ENCODE measurements at places on chromosomes 5 and 9. TPM values are rescaled to one million over a fixed set of nuclear protein-coding genes. Genes with fewer than 3 reads are reported as not detected.

GRCh38 chr9:73807952-73808351, 656.3 kb downstream of the ANXA1 start:
- no peak for DNase-seq
- no peaks in the 10 kb centered on the region for H3K27me3 ChIP-seq
- no peaks in the 10 kb centered on the region for H3K36me3 ChIP-seq

Gene GAPT
- total RNA-seq, result 0.44 TPM

- no peaks in the 10 kb centered on the region for H3K36me3 ChIP-seq
- peaks cover 4% of the 10 kb centered on the region for H3K27me3 ChIP-seq
- DNase-seq, result no peak
- H3K4me1 ChIP-seq, result no peaks in the 10 kb centered on the region
- H3K27ac ChIP-seq, result no peak overlapping the region
Observed at GRCh38 chr5:73816656-73817420, 190.8 kb downstream of the ARHGEF28 start.

DNA sequence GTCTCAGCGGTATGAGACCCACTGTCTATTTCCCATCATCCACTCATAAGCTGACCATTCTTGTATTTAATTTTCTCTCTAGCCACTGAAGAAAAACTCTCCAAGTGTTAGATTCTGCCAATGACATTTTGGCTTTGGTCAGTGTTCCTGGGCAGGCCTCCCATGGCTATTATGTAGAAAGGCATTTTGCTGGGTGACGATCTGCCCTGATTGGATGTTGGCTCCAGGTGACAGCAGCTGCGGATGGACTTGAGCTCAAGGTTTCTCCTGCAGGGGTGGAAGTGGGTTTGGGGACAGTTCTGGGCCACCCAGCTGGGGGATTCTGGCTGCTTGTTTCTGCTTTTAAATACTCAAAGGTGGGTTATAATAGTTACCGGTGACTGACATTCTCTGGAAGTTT, 31.6 kb downstream of the ACSL6 start:
- H3K36me3 ChIP-seq, result no peaks in the 10 kb centered on the region
- H3K27me3 ChIP-seq, result peaks cover 2% of the 10 kb centered on the region
- no peak overlapping the region for H3K27ac ChIP-seq
- H3K4me3 ChIP-seq, result no peak overlapping the region
- no peak for DNase-seq
- H3K4me1 ChIP-seq, result no peaks in the 10 kb centered on the region

Gene CMYA5
- total RNA-seq, result 213 TPM

DNA sequence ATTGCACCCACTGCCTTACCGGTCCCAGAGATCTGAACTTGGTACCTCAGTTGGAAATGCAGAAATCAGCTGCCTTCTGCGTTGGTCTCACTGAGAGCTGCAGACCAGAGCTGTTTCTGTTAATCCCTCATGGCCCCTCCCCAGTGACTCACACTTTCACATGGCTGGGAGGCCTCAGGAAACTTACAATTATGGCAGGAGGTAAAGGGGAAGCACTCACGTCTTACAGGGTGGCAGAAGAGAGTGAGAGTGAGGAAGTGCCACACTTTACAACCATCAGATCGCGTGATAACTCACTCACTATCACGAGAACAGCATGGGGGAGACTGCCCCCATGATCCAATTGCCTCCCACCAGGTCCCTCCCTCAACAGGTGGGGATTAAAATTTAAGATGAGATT, 648.5 kb downstream of the MTRR start:
- no peaks in the 10 kb centered on the region for H3K36me3 ChIP-seq
- no peak overlapping the region for H3K27ac ChIP-seq
- peaks cover 4% of the 10 kb centered on the region for H3K4me1 ChIP-seq
- H3K4me3 ChIP-seq, result no peak overlapping the region
- no peak for DNase-seq
- H3K27me3 ChIP-seq, result no peaks in the 10 kb centered on the region

- no peak overlapping the region for H3K4me3 ChIP-seq
- no peak overlapping the region for H3K27ac ChIP-seq
- peaks cover 22% of the 10 kb centered on the region for H3K36me3 ChIP-seq
- no peak for DNase-seq
- H3K4me1 ChIP-seq, result peaks cover 25% of the 10 kb centered on the region
- peaks cover 3% of the 10 kb centered on the region for H3K27me3 ChIP-seq
Observed at GRCh38 chr5:668283-668995, 24.7 kb downstream of the TPPP start.

GRCh38 chr5:88396000-88396535, 127.4 kb upstream of the TMEM161B start:
- H3K4me3 ChIP-seq, result no peak overlapping the region
- H3K36me3 ChIP-seq, result no peaks in the 10 kb centered on the region
- no peaks in the 10 kb centered on the region for H3K27me3 ChIP-seq
- no peak overlapping the region for H3K27ac ChIP-seq
- no peak for DNase-seq
- peaks cover 2% of the 10 kb centered on the region for H3K4me1 ChIP-seq

Gene FAM53C
- 25.8 TPM for total RNA-seq

- no peak overlapping the region for H3K27ac ChIP-seq
- no peaks in the 10 kb centered on the region for H3K36me3 ChIP-seq
- DNase-seq, result no peak
- H3K4me1 ChIP-seq, result no peaks in the 10 kb centered on the region
- no peak overlapping the region for H3K4me3 ChIP-seq
Observed at GRCh38 chr5:4518903-4519672, 621.0 kb upstream of the ADAMTS16 start.

GRCh38 chr5:98982880-98983279, 54.1 kb upstream of the CHD1 start:
- no peaks in the 10 kb centered on the region for H3K4me1 ChIP-seq
- no peaks in the 10 kb centered on the region for H3K36me3 ChIP-seq
- no peaks in the 10 kb centered on the region for H3K27me3 ChIP-seq
- H3K4me3 ChIP-seq, result no peak overlapping the region
- H3K27ac ChIP-seq, result no peak overlapping the region

- H3K27me3 ChIP-seq, result no peaks in the 10 kb centered on the region
- DNase-seq, result peak; percentile 1
- H3K4me1 ChIP-seq, result no peaks in the 10 kb centered on the region
- no peak overlapping the region for H3K27ac ChIP-seq
- H3K4me3 ChIP-seq, result no peak overlapping the region
Observed at GRCh38 chr5:75847561-75848021, 130.4 kb upstream of the POC5 start.

DNA sequence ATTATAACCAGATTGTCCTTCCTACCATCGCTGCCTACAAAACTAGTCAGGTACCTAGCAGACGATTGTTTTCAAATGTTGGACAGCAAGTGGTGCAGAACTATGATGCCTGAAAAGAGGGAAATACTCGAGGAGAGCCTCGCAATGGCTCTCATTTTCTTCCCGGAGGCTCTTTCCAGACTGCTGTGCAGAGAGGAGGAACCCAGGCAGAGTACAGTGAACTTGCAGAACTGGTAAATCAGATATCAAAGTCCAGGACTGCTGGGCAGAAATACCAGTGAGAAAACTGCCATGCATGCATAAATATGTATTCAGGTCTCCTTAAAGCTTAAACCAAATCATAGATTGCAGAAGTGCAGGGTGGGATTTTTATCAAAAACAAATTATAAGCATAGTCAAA, 26.4 kb upstream of the UGT3A1 start:
- no peaks in the 10 kb centered on the region for H3K36me3 ChIP-seq
- H3K4me3 ChIP-seq, result no peak overlapping the region
- no peaks in the 10 kb centered on the region for H3K27me3 ChIP-seq
- H3K27ac ChIP-seq, result no peak overlapping the region
- DNase-seq, result no peak

GRCh38 chr9:134704498-134704897, 62.9 kb downstream of the COL5A1 start:
- H3K27ac ChIP-seq, result peak overlapping the region; percentile 39
- DNase-seq, result peak; percentile 93
- H3K27me3 ChIP-seq, result no peaks in the 10 kb centered on the region
- peaks cover 87% of the 10 kb centered on the region for H3K36me3 ChIP-seq
- peaks cover 64% of the 10 kb centered on the region for H3K4me1 ChIP-seq

GRCh38 chr5:10283927-10284635, 23.6 kb downstream of the CMBL start:
- peaks cover 6% of the 10 kb centered on the region for H3K36me3 ChIP-seq
- peak; percentile 90 for DNase-seq
- peaks cover 22% of the 10 kb centered on the region for H3K4me1 ChIP-seq

DNA sequence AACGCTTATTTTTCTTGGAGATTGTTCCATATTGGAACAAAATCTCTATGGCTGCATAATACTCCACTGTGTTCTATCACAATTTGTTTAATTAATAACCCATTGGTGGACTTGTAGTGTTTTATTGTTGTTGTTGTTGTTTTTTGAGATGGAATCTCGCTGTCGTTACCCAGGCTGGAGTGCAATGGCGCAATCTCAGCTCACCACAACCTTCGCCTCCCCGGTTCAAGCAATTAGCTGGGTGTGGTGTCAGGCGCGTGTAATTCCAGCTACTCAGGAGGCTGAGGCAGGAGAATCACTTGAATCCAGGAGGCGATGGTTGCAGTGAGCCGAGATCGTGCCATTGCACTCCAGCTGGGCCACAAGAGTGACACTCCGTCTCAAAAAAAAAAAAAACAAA, 38.7 kb downstream of the SPRY4 start:
- no peaks in the 10 kb centered on the region for H3K36me3 ChIP-seq
- no peak overlapping the region for H3K27ac ChIP-seq
- peaks cover 29% of the 10 kb centered on the region for H3K4me1 ChIP-seq
- H3K27me3 ChIP-seq, result no peaks in the 10 kb centered on the region
- DNase-seq, result no peak
- no peak overlapping the region for H3K4me3 ChIP-seq

DNA sequence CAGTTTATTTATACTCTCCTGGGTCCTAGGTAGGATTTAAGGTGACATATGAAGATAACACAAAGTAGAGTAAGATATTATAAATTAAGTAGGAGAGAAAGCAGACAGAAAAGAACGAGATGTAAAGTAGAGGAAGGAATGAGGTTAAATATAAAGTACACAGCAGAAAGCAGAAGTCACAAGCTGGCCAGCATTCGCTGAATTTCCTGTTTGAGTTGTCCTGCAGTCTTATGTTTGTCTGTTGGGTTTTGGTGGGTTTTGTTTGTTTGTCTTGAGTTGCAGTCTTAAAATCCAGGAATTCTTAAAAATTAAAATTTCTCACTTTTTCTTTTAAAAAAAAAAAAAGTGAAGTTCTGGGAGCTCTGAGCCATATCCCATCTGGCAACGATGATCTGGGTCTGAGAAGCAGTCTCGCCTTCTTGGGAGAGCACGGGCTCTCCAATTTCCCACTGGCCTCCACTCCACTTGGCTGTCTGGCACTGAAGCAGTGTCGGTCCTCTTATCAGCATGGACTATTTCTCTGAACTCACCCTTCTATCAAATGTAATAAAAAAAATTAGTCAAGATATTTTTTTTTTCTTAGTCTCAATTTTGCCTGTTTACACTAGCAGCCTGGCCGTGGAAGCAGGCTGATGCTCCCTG, 2.0 kb downstream of the S100Z start:
- peak; percentile 46 for DNase-seq
- H3K27me3 ChIP-seq, result no peaks in the 10 kb centered on the region
- H3K36me3 ChIP-seq, result no peaks in the 10 kb centered on the region
- H3K4me3 ChIP-seq, result no peak overlapping the region

DNA sequence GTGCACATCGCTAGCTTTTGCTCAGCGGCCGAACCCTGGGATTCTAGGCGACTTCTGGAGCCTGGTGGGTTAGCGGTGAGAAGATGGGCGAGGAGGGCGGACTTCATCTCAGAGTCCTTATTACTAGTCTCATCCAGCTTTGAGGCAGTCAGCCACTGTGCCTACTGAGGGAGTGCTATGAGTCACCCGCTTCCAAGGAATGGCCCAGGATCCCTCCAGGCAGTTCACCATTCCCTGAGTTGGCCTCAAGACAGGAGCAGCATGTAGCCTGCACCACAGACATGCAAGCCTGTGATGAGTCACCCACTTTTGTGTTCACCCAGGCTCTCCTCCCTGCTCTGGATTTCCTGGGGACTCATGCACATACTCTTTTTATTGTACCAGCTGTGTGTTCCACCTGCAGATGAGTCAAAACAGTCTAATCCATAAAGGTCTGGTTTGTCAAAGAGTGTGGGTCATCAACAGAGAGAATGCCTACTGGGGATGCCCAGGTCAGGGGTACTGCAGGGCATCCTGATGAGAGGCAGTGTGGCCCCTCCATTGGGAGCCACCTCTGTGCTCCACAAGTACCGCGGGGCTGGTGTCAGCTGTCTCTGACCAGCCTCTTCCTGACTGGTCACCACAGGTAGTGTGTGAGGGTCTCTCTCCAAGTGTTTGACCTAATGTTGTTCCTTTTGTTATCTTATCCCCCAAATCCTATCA, 20.2 kb downstream of the SLC22A5 start:
- DNase-seq, result no peak
- H3K36me3 ChIP-seq, result peaks cover 37% of the 10 kb centered on the region
- H3K4me1 ChIP-seq, result peaks cover 27% of the 10 kb centered on the region
- no peaks in the 10 kb centered on the region for H3K27me3 ChIP-seq
- no peak overlapping the region for H3K4me3 ChIP-seq
- H3K27ac ChIP-seq, result peak overlapping the region; percentile 94

DNA sequence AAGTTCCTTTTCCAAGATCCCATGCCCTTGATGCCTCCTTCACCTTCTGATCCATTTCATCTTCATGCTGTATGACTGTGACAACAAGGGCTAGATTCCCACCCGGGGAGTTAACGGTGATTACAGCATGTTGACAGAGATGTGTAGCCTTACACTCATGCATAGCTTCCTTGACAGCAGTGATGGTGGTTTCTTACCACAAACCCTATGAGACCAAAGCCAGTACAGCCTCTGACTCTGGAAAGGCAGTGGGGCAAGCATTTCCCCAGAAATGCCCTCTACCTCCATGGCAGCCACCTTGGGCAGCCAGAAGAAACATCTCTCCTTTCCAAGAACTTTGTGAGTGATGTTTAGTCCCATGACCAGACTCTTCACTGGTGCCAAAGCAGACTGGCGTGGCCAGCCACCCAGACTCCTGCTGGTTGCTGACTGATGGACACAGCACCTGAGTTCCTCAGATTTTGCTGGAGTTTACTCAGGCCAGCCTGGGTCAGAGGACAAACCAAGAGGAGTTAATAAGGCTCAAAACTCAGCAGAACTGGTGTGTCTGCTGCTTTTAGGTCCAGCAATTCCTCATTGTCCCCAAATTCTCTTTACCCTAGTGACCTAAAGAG, 199.7 kb upstream of the SLC27A6 start:
- H3K4me1 ChIP-seq, result peaks cover 18% of the 10 kb centered on the region
- H3K4me3 ChIP-seq, result no peak overlapping the region
- no peak for DNase-seq

Gene SPINK4
- 0.31 TPM for total RNA-seq

GRCh38 chr5:130043834-130044233, 139.6 kb downstream of the CHSY3 start:
- no peak for DNase-seq
- H3K36me3 ChIP-seq, result no peaks in the 10 kb centered on the region
- H3K4me1 ChIP-seq, result no peaks in the 10 kb centered on the region
- H3K27me3 ChIP-seq, result no peaks in the 10 kb centered on the region

- no peaks in the 10 kb centered on the region for H3K36me3 ChIP-seq
- H3K27me3 ChIP-seq, result peaks cover 13% of the 10 kb centered on the region
- peak overlapping the region; percentile 68 for H3K27ac ChIP-seq
Observed at GRCh38 chr9:129712634-129713401, 40.0 kb downstream of the PTGES start.

Data from muscle of leg (tissue), 16 donors.